ENCODE measurements at places on chromosomes 3 and 15. TPM values are rescaled to one million over a fixed set of nuclear protein-coding genes. Genes with fewer than 3 reads are reported as not detected.

Gene GOLGA6L7
- not detected for total RNA-seq

Gene GOLGA6D
- total RNA-seq: not detected

Gene CP
- total RNA-seq: not detected

Gene GRAMD1C
- total RNA-seq: 1.6 TPM

Gene SLC15A2
- total RNA-seq: 0.40 TPM

Gene TRPC1
- total RNA-seq: 6.9 TPM

Gene CEP152
- 14.1 TPM for total RNA-seq

Gene RGMA
- 0.40 TPM for total RNA-seq

Gene TTLL3
- total RNA-seq: 9.7 TPM

Gene THPO
- not detected for total RNA-seq

Gene SUCLG2
- total RNA-seq: 44.6 TPM

Gene CELSR3
- total RNA-seq: 0.87 TPM

Gene CTXN2
- total RNA-seq: not detected

Gene SERINC4
- not detected for total RNA-seq

Gene CA12
- total RNA-seq: 19.7 TPM

Gene LRRIQ4
- total RNA-seq: not detected

Gene NANOGP8
- total RNA-seq: not detected

Gene CATSPER2
- 0.17 TPM for total RNA-seq

Gene ALPK3
- total RNA-seq: 24.7 TPM

Gene HTR3E
- not detected for total RNA-seq

Gene EBLN2
- total RNA-seq: 1.7 TPM

Gene MRPS25
- 27.0 TPM for total RNA-seq

Gene TJP1
- 78.6 TPM for total RNA-seq

Gene STRA6
- 1.9 TPM for total RNA-seq

Gene FAM81A
- total RNA-seq: 3.0 TPM

Gene AHSG
- not detected for total RNA-seq

Gene EIF4E3
- total RNA-seq: 2.7 TPM

Gene PLA2G4E
- total RNA-seq: not detected

Gene GOLGA8J
- total RNA-seq: not detected

Gene FGD5
- total RNA-seq: 0.06 TPM

Gene MNS1
- total RNA-seq: 3.1 TPM

Gene DLL4
- 0.69 TPM for total RNA-seq

Gene UTS2B
- total RNA-seq: 0.69 TPM
